M059J (cell line): ENCODE measurements at places on chromosomes 5 and 9.

- DNase-seq, result peak; percentile 8
Observed at GRCh38 chr5:102545175-102545574, 46.4 kb upstream of the SLCO6A1 start.

DNA sequence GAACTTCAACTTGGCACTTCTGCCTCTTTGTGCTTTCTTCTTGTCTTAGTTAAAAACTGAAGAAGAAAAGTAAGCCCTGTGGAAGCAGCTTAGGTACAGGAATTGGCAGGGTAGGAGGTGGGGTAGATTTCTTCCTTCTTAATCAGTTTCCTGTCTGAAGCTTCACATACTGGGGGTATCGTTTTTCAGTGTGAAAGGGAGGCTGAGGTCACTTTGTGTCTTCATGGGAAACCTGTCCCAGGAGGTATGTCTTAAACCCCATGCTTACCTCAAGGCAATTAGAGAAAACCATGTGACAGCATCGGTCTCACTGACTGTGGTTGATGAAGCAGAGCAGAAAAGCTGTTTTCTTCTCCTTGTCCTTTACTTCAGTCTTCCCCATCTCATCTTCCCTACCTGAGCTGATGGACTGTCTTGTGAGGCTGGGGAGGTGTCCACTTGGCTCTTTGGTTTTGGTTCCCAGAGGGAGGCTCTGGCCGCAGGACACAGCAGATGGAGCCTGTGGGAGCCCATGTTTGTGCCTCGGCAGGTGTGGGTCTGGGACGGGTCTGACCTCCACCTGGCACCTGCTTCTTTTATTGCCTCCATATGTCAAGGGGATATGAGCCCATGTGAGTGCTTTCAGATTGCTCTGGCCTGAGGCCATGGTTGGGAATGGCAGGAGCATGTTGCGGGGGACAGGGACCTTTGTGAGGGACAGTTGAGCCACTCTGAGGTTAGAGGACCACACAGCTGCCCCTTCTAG is 47.0 kb downstream of the SH3GL2 start:
- DNase-seq, result peak; percentile 98

DNA sequence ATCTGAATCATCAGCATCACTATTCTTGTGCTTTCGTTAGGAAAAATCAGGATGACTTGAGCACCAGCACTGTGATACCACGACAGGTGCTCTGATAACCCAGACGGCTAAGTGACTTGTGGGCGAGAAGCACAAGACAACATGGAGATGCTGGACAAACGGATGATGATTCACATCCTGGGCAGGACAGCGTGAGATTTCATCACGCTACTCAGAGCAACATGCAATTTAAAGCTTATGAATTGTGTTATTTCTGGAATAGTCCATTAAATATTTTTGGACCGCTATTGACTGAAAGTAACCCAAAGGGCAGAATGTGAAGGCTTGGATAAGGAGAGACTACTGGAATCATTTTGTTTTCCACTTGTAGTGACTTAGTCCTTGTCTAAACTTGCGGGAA is 114.8 kb upstream of the DAPK1 start:
- peak; percentile 79 for DNase-seq

GRCh38 chr5:123044926-123045617 is 8.5 kb upstream of the PPIC start:
- no peak for DNase-seq

DNA sequence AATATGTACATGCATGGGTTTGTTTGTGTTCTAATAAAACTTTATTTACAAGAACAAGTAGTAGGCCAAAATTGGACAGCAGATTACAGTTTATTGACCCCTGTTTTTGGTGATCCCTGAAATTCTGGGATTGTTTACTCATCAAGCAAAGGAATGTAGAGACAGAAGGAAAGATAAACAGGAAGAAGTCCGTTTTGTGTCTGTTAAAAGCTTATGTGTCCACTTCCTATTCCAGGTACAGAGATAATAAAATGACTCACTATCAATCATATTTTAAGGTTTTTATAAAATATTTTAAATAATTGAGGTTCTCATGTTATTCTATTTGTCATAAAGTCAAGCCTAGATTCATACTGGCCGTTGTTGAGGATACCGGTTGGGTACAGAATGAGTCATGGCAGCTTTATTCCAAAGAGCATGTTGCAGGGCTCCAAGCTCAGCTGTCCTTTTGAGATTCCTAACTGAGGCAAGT is 214.9 kb upstream of the DAB2 start:
- DNase-seq, result peak; percentile 89

DNA sequence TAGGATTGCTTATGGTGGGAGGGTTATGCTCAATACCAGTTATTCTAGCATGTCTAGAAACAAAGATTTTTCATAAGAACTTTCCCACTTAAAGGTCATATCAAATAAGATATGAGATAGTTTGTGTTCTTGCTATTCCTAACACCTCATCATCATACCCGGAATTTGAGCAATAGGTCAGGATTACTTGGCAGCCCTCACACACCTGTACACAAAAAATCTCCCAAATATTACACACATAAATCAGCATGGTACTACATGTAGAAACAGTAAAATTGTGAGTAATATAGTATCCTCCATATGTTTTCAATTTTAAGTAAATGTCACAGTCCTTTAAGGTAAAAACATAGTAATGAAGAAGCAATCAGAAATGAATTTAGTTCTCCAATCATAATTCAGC is 113.7 kb downstream of the SLC25A46 start:
- no peak for DNase-seq

DNA sequence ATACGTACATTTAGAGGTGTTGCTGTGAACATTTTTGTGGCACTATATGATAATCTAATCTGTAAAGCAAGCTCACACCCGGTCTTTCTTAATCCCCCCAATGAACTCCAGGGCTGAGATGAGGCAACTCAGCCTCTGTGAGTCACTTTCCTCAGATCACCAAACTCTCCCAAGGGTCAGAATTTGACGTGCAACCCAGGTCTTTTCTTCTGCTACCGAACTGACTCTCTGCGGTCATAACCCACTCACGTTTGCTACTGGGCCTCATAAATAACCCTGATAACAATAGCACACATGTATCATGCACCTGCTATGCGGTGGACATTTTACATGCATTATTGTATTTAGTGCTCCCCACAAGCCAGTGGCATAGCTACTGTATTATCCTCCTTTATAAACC is 153.1 kb downstream of the DROSHA start:
- peak; percentile 58 for DNase-seq

- DNase-seq, result peak; percentile 14
Observed at GRCh38 chr9:127450243-127450760, 904 bp downstream of the RPL12 start.

- peak; percentile 87 for DNase-seq
Observed at GRCh38 chr5:135310328-135310989, 88.6 kb downstream of the MACROH2A1 start.

- DNase-seq, result no peak
Observed at GRCh38 chr5:171581781-171582180, 162.3 kb downstream of the FGF18 start.

DNA sequence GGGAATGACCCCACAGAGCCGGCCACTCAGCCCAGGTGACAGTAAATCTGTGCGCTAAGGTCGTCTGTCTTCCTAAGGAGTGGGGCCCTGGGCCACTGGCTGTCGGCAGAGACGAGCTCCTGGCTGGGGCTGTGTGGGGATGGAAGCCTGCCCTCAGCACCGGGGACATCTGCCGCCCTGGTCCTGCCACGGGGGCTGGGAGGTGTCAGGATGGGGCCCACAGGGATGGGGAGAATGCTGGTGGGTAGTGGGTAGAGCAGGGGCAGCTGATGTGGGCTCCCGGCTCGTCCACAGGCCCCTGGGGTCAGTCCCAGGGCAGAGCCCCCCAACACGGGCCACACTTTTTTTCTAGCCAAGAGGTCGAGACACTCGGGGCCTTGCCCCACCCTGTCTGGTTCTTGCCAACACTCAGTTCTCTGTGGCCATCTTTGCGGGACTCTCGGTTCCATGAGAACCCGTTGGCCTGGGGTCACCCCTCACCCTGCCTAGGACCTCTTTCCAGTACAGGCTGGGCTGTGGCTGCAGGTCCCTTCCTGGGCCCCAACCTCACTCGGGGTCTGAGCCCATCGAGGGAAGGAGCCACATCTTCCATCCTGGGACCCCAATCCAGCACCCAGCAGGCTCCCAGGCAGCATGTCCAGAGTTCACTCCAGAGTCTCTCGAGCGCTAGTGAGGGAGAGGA is 45.0 kb downstream of the DBH start:
- DNase-seq, result no peak

DNA sequence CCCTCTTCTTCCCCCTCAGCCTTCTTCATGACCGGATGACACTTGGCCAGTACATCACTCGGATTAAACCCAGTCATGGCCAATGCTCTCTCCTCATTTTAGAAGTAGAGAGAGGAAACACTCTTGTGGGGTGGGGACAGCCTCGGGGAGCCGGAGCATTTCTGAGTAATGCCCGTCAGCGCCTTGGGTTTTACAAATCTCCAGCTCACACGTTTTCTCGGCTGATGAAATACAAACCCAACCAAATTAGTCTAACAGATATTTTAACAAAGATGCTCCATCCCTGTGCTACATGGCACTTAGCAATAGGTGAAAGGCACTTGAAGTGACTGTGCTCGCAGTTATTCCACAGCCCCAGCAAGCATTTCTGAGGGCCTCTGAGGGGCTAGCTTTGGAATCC is 51.7 kb downstream of the ZNF366 start:
- DNase-seq, result no peak

DNA sequence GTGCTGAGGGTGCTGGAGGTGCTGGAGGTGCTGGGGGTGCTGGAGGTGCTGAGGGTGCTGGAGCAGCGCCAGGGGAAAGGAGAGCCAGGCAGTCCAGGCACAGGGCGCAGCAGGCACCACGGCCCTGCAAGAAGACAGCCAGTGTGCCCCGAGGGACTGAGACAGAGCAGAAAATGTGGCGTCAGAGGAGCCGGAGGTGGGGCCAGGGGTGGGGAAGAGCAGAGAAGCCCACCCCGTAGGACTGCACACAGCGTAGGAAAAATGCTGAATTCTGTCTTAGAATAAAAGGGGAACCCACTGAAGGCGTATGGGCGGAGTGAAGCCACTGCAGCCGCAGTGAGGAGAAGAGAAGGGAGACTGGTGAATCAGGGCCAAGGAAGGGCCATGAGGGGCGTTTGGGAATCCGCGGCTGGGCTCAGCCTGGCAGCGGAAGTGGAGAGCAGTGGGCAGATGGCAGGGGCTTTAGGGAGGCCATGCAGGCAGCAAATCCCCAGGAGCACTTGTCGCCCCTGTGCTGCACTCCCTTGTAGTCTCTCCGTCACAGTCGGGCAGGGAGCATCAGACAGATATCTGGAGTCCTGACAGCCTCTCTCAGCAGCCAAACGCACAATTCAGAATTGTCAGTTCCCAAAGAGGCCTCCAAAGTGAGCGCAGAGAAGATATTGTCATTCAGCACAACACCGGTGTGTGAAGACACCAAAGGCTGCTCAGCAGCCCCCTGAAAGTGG is 35.9 kb upstream of the LECT2 start:
- no peak for DNase-seq

DNA sequence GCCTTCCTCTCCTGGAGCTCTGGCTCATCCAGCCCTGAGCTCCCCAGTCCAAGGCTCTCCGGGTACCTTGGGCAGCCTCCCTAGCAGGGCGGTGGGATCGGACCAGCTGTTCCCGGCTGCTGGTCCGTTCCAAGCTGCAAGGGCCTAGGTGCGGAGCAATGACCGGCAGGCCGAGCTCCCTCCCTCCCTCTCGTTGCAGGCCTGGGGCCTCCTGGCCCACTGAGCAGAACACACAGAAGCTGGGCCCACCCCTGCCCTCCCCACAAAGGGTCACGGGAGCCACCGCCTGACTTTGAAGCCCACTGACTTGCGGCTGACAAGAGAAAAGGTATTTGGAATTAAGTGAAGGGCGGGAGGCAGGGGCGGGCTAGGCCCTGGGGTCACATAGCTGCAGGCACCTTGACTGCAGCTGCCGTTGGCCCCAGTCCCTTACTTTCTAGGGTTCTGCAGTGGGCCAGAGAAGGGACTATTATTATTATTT is 104.7 kb upstream of the IER5L start:
- no peak for DNase-seq

- peak; percentile 15 for DNase-seq
Observed at GRCh38 chr9:98373609-98374008, 118.2 kb upstream of the TBC1D2 start.

DNA sequence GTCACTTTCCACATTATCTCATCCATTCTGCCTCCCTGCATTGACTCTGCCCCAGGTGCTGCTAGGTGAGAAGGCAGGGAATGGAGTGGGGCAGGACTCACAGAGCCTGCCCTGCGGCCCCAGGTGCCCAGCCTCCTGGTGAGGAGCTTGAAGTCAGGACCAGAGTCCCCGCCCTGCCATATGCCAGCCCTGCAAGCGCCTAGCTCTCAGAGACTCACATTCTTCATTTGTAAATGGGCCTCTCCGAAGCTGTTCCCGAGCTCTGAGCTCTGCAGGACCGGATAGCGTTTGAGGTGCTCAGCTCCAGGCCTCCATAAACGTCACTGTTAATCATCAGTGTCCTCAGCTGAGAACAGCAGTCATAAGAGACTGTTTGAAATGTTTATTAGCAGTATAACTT is 75.1 kb upstream of the STXBP1 start:
- no peak for DNase-seq

DNA sequence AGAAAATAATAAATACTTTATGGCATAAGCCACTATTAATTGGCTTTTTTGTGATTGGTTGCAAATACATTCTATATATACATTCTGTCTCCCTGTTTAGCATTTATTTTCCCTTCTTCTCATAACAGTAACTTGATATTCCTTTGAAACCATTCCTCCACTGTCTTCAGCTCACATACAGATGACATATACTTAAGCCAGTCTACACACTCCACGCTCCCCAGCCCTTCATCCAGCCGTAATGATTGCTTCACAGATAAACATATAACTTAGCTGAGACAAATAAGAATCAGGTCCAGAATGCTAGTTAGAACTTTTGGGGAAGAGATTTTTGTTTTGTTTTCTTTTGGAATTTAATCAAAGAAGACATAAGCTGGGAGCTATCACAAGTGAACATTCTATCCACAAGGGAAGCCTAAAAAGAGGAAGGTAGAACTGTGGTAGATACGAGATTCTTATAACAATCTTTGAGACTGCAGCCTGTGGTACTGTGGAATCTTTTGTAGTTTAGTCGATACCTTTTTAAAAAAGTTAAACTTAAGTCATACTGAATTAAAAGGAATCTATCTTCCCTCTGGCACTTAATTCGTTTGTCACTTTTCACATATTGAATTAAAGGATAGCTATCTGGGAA is 365.1 kb upstream of the PRR16 start:
- no peak for DNase-seq

DNA sequence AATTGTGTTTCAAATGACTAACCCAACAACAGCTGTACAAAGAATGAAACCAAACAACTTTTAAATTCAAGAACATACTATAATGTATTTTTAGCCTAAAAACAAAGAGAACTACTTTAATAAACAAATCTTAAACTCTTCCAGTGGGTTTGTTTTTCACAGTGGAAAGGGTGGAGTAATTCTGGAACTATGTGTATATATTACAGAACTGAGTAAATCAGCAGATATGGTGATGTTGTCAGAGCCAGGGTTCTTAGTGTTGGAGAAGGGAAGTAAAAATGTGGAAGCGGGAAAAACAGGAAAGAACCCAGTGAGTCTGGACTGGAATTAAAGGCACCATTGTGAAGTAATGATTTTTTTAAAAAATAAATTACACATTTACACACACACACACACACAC is 144.9 kb downstream of the CDK5RAP2 start:
- no peak for DNase-seq

GRCh38 chr5:170632266-170632984 is 128.6 kb downstream of the KCNIP1 start:
- DNase-seq, result peak; percentile 30

- DNase-seq, result no peak
Observed at GRCh38 chr5:160092514-160092913, 26.7 kb downstream of the PWWP2A start.

- peak; percentile 69 for DNase-seq
Observed at GRCh38 chr9:111298731-111299598, 31.1 kb downstream of the OR2K2 start.

GRCh38 chr9:112311497-112311896 is 21.9 kb downstream of the PTBP3 start:
- DNase-seq, result no peak
